Stimulated activated CD4-positive, alpha-beta T cell treated with anti-CD3 and anti-CD28 coated beads, TNF-alpha, amount 100 ng/mL, for 24 hours (primary cell): ENCODE measurements at places on chromosomes 3 and 15.
A peak's percentile ranks its signal among the peaks of the same experiment; 100 is the strongest.

- peak; percentile 63 for DNase-seq
Observed at GRCh38 chr3:171028025-171028778, 1.7 kb upstream of the SLC2A2 start.

DNA sequence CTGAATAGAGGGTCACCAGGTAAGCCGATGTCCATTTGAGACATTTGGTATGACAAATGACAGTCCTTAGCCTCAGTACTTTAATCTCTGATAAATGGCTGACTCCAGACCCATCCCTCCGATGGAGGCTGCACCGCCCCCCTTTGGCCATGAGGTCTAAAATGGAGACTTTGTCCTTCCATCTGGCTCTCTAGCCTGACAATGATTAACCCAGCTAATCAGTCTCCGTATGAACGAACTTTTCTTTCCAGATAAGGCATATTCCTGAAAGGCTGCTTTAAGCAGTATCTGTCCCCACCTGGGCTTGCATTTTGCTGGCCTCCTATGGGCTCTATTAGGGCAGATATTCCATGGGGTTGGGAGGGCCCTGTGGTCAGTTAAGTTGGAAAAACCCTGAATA lies 10.8 kb upstream of the MYZAP start:
- DNase-seq = no peak

DNA sequence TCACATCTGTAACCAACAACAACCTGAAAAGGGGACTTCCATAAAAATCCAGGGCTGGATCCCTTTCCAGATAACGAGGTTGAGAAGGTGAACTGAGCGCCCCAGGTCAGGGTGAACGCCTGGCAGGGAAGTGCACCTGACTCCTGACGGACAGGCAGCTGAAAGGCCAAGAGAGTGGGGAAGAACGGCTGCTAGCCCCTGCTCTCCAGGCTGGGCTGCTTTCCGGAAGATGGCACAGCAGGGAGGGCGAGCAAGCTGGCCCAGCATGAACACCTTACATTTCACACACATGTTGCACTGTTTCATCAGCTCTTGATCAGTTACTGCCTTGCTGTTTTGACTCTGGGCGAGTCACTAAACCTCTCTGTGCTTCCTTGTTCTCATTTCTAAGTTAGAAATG lies 127.2 kb upstream of the IQSEC1 start:
- no peak for DNase-seq

GRCh38 chr3:12571986-12572385 lies 15.1 kb downstream of the MKRN2 start:
- no peak for DNase-seq

GRCh38 chr3:46881596-46882376 lies 4.3 kb downstream of the PTH1R start:
- DNase-seq = no peak

DNA sequence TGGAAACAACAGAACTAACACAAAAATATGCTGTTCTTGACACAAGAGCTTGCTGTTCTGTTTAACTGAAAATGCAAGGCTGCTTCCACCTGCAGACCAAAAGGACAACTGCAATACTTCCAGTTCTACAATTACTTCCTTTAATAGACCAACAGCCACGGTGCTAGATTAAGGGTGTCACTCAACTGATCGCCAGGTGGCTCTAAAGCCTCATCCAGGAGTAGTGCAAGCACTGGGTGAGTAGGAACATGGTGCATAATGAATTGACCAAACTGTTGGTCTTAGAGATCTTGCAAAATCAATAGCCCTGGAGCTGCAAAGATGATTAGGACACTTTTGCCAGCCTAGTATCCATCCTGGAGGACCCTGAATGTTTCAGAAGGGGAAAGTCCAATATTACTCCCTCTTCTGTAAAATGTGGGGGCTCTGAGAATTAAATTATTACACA lies 3.6 kb upstream of the CLDN16 start:
- no peak for DNase-seq

GRCh38 chr3:32220006-32220405 lies 18.5 kb upstream of the CMTM8 start:
- no peak for DNase-seq

GRCh38 chr15:58357529-58358476 lies 74.0 kb upstream of the LIPC start:
- DNase-seq = peak; percentile 12

GRCh38 chr3:150543128-150543527 lies 3.2 kb downstream of the SERP1 start:
- no peak for DNase-seq

GRCh38 chr15:99863550-99864198 lies 130.4 kb upstream of the LYSMD4 start:
- no peak for DNase-seq

- no peak for DNase-seq
Observed at GRCh38 chr3:10981031-10981430, 11.5 kb upstream of the SLC6A1 start.

GRCh38 chr15:50353251-50353974 lies 1.6 kb downstream of the GABPB1 start:
- no peak for DNase-seq

DNA sequence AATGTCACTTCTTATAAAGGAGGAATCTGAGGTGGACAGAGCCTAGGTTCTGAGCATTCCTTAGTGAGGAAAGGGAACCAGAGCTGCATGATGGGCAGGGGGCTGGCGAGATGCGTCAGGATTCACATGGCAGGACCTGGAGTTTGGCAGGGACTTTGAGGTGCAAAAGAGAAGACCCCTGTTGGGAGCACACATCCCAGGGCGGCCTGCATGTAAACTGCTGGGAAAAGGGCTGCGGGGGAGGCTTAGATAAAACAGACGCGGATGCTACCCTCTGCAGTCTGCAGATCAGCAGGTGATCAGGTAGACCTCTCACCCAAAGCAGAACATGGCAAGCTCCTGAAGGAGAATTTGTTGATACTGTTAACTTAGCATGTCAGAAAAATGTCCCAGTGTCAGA lies 168.4 kb downstream of the VGLL4 start:
- no peak for DNase-seq

DNA sequence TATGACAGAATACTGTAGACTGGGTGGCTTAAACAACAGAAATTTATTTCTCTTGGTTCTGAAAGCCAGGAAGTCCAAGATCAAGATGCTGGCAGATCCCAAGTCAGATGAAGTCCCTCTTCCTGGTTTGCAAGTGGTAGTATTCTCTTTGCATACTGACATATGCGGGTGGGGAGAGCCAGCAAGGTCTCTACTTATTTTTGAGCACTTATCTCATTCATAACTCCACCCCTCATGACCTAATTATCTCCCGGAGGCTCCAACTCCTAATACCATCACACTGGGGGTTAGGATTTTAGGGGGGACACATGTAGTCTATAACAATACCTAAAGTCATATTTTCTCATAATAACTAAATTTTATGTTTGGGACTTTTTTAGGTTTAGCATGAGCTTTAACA lies 65.3 kb downstream of the BLM start:
- no peak for DNase-seq

DNA sequence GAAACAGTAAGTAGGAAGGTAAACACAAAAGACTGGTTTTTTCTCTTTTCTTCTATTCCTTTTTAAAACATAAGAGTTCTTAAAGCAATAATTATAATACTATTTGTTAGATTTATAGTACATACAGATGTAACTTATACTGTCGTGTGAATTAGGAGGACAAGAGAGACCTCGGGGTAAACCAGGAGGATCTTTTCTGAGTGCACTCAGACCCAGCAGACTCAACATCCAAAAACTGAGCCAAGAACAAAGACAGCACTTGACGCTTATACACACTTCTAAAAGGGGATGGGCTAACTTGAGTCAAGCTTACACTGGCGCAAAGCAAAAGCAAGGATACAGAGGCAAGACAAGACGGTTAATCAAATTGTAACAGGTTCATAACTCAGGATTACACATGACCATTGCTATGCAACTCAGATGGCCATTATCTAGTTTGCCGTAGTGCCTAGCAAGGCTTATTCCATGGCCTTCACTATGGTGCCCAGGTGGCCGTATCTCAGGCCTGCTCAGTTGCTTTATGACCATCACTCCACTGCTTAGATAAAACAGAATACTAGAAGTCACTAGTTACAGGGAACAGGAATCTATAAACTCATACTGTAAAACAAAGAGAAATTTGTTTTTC lies 18.6 kb downstream of the MTHFS start:
- DNase-seq = no peak

- no peak for DNase-seq
Observed at GRCh38 chr3:128410669-128411573, 55.8 kb downstream of the DNAJB8 start.

GRCh38 chr15:66844747-66845145 lies 142.7 kb downstream of the SMAD6 start:
- no peak for DNase-seq

DNA sequence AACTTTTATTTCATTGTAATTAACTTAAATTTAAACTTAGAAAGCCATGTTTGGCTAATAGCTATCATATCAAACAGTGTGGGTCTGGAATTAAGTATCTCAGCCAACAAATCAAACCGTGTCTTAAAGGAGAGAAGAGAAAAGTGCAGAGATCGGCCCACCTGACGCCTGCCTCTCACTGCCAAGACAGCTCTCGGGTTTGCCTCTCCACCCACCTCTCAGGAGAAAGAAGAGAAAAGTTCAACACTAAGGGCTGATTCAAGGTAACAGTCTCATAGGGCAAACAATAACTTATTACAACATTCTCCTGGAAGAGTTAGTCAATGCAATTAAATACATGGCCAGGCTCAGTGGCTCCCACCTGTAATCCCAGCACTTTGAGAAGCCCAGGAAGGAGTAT lies 64.8 kb upstream of the PRR20G start:
- DNase-seq = no peak

DNA sequence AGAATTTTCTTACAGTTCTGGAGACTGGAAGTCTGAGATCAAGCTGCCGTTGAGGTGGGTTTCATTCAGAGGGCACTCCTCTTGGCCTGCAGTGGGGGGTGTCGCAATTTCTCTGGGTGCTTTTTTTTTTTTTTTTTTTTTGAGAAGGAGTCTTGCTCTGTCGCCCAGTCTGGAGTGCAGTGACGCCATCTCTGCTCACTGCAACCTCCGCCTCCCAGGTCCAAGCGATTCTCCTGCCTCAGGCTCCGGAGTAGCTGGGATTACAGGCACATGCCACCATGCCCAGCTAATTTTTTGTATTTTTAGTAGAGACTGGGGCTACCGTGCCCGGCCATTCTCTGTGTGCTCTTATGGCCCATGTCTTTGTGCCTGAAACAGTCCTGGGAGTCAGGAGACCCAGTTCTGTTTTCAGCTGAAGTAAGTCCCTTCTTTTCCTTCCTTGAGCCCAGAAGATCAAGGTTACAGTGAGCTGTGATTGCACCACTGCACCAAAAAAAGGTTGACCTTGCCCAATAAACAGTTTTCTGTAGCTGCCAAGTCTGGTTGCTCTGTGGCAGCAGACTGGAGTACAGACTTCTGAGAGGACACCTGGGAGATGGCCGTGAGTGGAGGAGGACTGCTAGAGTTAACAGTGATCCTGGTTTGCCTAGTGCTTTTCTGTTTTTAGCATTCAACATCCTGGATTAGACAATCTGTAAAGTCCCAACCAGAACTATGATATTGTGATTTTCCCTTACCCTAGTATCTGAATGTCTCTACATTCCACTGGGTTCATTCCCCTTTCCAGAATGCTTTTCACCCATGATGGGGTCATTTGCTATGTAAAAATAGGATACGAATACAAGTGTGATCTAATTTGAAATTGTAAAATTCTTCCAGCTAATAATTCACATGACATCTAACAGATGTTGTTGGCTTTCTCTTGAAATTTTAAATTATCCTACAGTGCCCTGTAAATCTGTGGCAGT lies 76.6 kb upstream of the RNF7 start:
- DNase-seq = no peak

GRCh38 chr3:81886081-81886480 lies 124.6 kb upstream of the GBE1 start:
- DNase-seq = no peak

- peak; percentile 13 for DNase-seq
Observed at GRCh38 chr3:12420393-12420792, 63.9 kb upstream of the TSEN2 start.

DNA sequence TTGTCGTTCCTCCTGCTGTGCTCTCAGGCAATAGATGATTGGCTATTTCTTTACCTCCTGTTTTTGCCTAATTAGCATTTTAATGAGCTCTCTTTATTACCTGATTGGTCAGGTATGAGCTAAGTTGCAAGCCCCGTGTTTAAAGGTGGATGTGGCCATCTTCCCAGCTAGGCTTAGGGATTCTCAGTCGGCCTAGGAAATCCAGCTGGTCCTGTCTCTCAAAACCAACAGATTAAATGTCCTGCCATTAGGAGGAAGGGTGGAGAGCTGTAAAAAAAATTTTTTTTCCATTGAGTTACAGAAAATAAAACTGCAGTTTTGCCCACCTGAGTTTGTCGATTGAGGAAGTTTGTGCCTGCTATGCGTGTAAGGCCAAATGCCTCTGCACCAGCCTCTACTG lies 5.4 kb upstream of the ACSBG1 start:
- no peak for DNase-seq

- no peak for DNase-seq
Observed at GRCh38 chr15:52379395-52380106, 83.9 kb upstream of the MYO5C start.

DNA sequence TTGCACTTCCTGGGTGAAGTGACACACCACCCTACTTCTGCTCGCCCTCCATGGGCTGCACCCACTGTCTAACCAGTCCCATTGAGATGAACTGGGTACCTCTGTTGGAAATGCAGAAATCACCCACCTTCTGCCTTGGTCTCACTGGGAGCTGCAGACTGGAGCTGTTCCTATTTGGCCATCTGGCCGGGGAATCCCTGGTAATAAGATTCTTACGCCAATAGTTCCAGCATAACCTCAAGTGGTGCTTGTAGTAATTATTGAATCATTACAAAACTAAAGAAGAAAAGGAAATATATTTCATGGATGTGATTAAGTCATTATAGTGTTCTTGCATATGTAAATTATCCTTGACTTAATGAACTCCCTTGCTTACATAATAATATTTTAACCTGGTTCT lies 841.9 kb downstream of the CADM2 start:
- no peak for DNase-seq

DNA sequence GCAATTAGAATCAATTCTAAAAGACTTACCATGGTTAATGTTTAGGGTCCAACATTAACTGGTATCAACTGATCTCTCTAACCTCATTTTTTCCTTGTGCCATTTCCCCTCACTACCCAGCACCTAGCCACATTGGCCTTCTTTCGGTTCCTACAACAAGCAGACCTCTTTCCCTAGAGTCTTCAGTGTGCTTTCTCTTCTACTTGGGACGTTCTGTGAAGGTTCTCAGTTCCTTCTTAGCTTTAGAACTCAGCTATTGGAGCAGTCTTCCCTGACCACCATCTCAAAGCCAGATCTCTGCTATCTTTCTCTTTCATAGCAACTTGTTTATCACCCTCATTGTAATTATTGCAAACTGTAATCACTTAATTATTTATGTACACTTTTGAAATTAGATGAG lies 31.5 kb upstream of the MINDY4B start:
- DNase-seq = no peak

GRCh38 chr3:173622166-173622565 lies 224.6 kb downstream of the NLGN1 start:
- no peak for DNase-seq

GRCh38 chr15:62171882-62172281 lies 6.8 kb upstream of the C2CD4B start:
- no peak for DNase-seq

- DNase-seq = no peak
Observed at GRCh38 chr15:35880896-35881295, 334.9 kb upstream of the DPH6 start.

- DNase-seq = no peak
Observed at GRCh38 chr3:10554746-10555145, 49.4 kb upstream of the ATP2B2 start.

GRCh38 chr15:24856397-24857390 lies 98.1 kb upstream of the SNRPN start:
- no peak for DNase-seq
